Vagina (tissue), 2 donors: ENCODE measurements at places on chromosomes 4 and X. TPM values are rescaled to one million over a fixed set of nuclear protein-coding genes. Genes with fewer than 3 reads are reported as not detected.

FAM9B gene
- not detected for total RNA-seq

DNA sequence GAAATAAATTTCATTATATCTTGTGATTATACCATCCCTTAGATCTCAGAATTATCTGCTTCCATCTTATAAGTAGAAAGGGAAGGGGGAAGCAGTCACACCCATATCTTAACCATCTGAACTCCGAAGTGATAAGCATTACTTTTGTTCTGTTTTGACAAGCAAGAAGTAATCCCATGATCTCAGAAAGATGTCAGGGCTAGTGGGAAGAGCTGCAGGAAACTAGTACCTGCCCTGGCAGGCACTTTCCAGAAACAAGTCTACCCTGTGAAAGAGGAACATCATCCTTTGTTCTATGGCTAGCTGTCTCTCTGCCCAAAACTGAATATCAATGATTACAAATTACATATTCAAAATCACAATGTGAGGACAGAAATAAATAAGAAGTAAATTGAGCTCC, 244.4 kb downstream of the SPOCK3 start:
- DNase-seq, result no peak

OTUD6A gene
- not detected for total RNA-seq

- DNase-seq, result no peak
These were observed 10.7 kb upstream of the KLHL15 start for GRCh38 chrX:24037729-24038128.

DNA sequence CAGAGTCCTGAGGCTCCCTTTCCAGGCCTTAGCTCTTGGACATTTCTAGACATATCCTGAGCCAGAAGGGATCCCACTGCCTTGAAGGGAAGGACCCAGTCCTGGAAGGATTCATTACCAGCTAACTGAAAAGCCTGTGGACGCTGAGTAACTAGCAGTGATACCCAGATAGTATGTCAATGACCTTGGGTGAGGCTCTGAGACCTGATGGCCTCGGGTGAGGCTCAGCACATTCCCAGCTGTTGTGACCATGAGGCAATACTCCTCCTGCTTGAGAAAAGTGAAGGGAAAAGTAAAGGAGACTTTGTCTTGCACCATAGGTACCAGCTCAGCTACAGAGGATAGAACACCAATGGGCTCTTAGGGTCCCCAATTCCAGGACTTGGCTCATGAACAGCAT, 268.1 kb downstream of the DKK2 start:
- DNase-seq, result no peak

GRCh38 chr4:10006231-10006600, 15.1 kb downstream of the SLC2A9 start:
- no peak for DNase-seq

HTR2C gene
- 1.7 TPM for total RNA-seq

GRCh38 chrX:39772057-39772832, 325.5 kb downstream of the BCOR start:
- no peak for DNase-seq

DNA sequence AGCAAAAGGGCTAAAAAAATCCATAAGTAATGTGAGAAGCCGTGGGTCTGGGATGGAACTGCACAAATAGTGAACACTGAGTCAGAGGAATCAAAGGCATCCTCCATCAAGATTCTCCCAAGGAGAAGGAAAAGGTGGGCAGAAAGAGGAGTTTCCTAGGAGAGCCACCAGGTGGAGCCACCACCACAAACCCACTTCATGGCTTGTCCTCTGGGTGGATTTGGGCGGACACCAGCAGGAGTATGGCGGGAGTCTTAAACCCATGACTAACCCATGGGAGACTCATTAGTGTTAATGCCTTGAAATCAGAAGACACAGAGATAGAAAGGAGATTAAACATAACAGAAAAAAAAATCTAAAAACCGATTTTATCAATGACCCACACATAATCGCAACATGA, 147.7 kb downstream of the SH3KBP1 start:
- DNase-seq, result no peak

DNA sequence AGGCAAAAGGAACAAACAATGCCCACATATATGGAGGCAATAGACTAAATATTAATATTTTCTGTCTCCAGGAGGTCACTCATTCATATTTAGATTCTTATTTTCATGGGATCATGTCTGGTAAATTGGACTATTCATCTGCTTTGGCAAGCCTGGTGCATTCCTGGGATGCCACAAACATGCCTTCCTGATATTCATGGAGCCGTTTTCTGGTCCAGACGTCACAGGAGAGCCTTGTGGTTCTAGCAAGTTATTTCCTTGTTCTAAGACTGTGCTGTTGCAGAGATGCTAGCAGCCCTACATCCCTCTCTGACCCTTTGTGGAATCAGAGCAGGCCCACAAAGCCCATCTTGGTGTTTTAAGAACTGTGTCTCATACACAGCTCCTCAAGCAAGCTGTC, 16.1 kb upstream of the EXOSC9 start:
- DNase-seq, result no peak

DNA sequence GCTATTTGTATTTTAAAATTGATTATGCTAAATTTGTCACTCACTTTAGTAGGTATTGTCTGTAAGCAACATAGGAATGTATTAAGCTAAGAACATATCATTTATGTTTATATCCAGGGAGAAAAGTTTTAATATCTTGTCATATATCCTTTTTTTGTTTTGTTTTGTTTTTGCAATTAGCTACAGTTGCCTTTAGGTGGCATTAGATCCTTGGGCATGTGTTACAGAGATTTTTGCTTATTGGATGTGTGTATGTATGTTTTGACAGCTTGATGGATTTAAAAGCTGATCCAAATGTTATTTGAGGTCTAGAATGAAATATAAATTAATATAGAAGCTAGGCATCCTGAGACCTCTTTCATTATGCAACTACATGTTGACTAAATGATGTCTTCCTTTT, 36.1 kb upstream of the OTUD4 start:
- DNase-seq, result no peak

GRCh38 chrX:50920132-50920531, 9.6 kb downstream of the BMP15 start:
- no peak for DNase-seq

DNA sequence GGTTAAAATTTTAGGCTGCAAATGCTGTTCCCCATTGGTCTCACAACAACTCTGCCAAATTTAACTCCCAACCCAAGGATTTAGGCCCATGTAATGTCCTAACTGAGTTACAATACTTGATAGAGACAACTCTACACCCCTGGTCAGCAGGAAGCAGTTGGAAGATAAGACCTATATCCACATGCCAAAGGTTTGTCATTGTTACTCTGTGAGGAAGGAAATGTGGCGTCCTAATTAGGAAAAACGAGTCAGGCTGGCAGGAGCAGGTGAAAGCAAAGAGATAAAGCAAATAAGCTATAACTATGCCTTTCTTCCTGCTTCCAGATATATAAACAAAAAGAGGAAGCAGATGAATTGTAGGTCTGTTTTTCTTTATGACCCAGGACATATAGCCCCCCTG, 69.1 kb downstream of the SPIN4 start:
- no peak for DNase-seq

GRCh38 chrX:45731448-45731847, 530.8 kb upstream of the DIPK2B start:
- DNase-seq, result no peak

GRCh38 chrX:83512111-83512510, 4.0 kb downstream of the POU3F4 start:
- no peak for DNase-seq

- no peak for DNase-seq
These were observed 48.9 kb upstream of the TMSB15B start for GRCh38 chrX:103913356-103914020.

GRCh38 chr4:30719454-30720020, 632 bp upstream of the PCDH7 start:
- no peak for DNase-seq

ADH7 gene
- 11.8 TPM for total RNA-seq

CCNI gene
- total RNA-seq, result 206 TPM

DNA sequence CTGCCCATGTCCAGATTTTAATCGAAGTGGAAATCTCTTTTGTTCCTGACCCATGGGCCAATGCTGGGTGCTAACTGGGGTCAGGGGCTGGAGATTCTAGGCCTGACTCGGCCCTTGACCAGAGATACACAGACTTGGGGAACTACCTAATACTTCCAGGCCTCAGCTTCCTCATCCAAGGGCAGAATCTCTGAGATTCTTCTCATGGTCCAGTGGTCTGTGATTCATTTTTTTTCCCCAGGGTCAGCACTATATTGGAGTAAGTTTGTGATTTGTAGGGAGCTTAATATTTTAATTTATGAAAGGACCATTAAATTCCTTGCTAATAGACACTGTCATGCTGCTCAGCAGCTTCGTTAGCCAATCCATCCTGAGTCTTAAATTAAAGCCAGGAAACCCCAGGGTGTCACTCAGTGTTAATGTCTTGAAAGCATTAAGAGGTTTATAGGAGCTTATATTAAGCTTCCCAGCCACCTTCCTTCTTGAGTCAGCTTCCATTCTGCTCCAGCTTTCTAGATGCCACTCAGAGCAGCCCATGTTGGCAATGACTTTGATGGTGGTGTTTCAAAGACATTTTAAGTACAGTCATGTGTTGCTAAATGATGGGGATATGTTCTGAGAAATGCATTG, 27.0 kb upstream of the PROM1 start:
- DNase-seq, result no peak

GRCh38 chr4:148845609-148846008, 403.4 kb upstream of the NR3C2 start:
- DNase-seq, result no peak

TEX13D gene
- not detected for total RNA-seq

BGN gene
- 106 TPM for total RNA-seq

DNA sequence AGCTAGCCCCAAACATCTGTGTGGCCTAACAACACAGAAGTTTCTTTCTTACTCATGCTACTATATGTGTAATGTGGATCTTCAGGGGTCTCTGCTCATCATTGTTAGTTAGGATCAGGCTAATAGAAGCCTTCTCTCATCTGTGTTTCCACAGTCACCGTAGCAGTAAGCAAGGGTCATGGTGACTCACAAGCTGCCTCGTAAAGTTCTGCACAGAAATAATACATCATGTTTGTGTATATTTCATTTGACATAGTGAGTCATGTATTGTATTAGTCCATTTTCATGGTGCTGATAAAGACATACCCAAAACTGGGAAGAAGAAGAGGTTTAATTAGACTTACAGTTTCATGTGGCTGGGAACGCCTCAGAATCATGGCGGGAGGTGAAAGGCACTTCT, 38.7 kb downstream of the SLC4A4 start:
- no peak for DNase-seq

- no peak for DNase-seq
These were observed 73.1 kb downstream of the HPGD start for GRCh38 chr4:174449152-174449551.

GRCh38 chrX:115679460-115679859, 118.5 kb downstream of the PLS3 start:
- no peak for DNase-seq

GRCh38 chr4:122617597-122618593, 3.0 kb downstream of the IL21 start:
- DNase-seq, result no peak

GRCh38 chr4:109334129-109335105, 32.0 kb upstream of the COL25A1 start:
- no peak for DNase-seq

DKK2 gene
- 0.49 TPM for total RNA-seq

DNA sequence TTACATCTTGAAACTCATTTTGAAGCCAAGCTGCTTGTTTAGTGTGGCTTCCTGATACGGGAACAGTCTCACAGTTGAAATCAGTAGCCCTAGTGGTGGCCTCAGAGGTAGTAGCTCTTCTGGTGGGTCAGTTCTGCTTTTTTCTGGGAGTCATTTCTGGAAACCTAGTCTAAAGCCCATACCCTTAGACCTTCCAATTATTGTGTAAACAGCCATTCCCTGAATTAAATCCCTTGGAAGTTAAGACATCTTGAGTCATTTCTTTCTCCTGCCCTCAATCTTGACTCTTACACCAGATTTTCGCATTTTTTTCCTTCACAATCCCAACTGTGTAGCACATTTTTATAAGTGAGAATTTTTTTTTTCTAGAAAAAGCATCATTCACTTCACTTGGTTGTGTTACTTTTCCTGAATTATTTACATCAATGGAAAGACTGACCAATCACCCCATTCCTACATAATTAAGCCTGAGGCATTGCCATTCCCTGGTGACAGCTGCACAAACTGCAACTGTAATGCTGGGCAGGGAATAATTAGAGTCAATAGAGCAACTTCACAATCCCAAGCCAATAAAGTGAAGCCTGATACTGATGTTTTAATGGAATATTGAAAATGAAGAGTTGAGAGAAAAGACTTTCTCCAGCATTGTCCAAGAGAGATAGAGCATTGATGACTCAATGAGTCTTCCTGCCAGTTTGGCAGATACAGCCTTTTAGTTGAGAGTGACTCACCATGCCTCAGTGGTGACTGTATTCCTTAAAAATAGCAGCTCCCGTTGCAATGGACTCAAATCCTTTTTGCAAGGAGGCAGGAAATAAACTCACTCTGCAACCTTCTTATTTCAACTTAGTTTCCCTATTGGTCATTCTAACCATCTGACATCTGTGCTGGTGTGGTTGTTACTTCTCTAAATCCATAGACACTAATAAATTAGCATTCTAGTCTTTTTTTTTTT, 13.0 kb upstream of the SEPSECS start:
- DNase-seq, result no peak

MAGEA11 gene
- total RNA-seq, result not detected

CXCL5 gene
- not detected for total RNA-seq

DNA sequence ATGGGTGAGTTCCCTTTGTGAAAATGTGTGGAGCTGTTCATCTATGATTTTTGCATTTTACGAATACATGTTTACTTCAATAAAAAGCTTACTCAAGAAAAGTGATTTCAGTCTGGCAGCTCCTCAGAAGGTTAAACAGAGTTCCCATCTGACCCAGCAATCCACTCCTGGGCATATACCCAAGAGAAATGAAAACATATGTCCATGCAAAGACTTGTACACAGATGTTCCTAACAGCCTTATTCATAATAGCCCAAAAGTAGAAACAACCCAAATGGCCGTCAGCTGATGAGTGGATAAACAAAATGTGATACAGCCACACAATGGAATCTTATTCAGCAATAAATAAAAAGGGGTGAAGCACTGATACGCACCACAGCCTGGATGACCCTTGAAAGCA, 20.8 kb downstream of the CLCN4 start:
- no peak for DNase-seq

ACTRT1 gene
- total RNA-seq, result not detected

- DNase-seq, result peak; percentile 82
These were observed 8.8 kb downstream of the PPP2R2C start for GRCh38 chr4:6463311-6464289.

DNA sequence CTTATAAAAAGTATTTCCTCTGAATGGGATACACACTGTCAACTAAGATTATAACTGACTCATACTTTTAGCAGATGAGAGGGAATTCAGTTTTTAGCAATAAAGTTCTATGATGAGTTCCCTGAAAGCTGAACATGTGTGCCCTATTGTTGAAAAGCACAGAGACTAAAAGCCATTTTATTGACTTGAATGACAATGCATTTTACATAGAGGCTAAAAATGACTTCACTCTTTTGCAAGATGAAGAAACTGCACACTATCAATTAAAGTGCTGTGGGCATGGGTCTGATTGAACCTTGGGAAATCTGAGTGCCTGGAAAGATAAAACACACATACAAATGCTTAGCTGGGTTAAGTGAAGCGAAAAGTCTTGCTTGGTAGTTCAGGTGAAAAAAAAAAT, 633.4 kb downstream of the PDHA2 start:
- DNase-seq, result no peak

GRCh38 chr4:40831146-40831907, 81.6 kb downstream of the NSUN7 start:
- no peak for DNase-seq

CC2D2A gene
- 33.1 TPM for total RNA-seq
